Thymus (tissue), 14 donors: ENCODE measurements at places on chromosomes 4 and X.

GRCh38 chr4:110003401-110004187 lies 90.9 kb downstream of the EGF start:
- DNase-seq = no peak

DNA sequence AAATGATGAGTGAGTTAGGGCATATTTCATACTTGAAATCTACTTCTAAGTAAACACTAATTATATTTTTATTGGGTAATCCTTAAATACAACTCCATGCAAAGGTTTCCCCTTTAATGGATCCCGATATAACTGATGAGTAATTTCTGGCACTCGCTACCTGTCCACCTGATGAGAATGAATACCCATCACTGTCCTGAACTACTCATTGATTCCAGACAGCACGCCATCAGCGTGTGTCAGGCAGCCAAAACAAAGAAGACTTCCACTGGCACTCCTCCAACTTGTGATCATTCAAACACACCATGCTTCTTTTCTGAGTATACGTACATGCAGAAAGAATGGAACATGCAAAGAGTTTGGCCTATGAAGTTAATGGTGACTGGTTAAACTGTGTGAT lies 69.4 kb downstream of the HCCS start:
- no peak for DNase-seq

GRCh38 chrX:103310555-103311398 lies at the start of gene BEX2:
Gene BEX2 (minus strand): TSS chrX:103310990. CDS start chrX:103309976, 1,014 bp downstream.
- DNase-seq = peak; percentile 46

DNA sequence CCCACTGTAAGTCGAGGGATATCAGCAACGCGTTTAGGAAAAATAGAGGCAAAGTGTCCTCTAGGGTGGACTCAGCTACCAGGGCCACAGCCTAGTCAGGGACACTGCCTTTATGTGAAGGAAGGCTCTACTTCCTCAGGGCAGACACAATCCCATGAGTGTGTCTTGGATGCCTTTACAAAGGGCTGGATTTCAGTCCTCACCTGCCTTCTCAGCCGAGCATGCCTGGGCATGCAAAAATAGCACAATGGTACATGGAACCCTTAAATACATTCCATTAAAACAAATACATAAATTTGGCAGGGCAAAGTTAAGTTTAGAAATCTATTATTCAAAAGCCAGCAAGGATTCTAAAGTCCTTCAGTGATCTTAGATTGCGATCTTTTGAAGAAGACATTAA lies 51.1 kb downstream of the DMD start:
- DNase-seq = no peak

DNA sequence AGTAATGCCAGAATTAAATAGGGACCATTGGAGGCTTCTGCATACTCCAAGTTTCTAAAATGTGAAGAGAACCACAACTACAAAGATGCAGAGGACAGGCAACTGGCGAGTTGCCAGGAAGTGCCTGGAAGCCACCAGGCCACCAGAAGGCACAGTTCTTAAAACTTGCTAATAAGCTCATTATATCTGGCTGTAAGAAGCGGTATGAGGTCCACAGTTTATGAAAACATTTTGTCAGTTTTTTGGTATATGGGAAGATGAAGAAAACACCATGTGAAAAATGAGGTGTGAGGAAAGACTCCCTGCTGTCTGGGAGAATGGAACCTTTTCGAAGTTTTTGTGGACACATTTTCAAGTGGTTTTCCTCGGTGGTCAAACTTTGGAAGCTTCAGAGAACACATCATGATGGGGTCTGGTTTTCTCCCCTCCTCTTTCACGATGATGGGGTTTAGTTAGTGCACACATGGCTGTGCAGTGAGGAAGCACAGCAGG lies 202.7 kb downstream of the NR3C2 start:
- DNase-seq = no peak

DNA sequence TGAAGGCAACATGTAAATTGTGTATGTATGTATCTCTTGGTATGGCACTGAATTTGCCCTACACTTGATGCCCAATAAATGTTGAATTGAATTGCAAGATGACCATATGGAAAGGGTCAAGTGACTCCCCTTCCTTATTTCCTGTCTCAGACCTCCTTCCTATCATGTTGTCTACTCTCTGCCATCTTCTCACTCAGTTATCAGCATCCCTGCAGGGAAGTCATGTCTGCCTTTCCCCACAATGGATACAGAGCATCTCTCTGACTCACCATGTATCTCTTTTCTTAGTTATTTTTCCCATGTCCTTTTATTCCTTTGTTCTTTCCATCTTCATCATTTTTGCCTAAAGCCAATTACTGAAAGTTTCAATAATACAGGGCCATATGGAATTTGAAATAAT lies 22.5 kb downstream of the BMX start:
- DNase-seq = no peak

DNA sequence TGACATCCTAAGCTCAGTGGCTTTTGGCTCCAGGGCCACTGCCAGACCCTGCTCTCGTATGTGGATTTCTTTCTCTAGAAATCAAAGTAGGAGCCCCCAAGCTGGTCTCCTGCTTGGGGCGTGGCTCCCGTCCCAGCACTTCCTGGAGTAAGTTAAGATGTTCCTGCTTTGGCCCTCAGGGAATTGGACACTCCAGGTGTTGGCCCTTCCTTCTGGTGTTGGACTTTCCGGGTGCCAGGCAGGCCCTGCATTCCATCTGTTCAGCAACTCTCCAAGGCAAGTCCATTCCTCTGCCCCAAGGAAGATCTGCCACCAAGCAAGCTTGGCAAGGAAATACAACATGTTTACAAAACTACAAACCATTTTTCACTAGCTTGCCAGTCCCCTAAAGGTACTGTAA lies 22.1 kb upstream of the GPC4 start:
- no peak for DNase-seq

DNA sequence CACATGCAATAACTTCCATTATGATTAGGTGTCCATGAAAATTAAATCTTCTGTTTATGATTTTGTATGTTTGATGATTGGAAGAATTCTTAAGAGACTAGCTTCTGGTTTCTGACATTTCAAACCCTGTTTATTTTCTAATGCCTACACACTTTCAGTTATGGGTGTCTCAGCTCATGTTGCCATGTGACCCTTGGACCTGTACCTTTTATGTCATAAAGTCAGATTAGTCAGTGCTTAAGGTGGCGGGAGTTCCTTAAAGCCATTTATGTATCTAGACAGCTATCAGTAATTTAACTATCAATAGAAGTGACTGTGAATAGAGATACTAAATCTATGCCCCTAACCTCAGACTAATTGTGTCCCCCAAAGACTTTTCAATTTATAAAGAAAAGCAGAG lies 155.6 kb downstream of the GBA3 start:
- DNase-seq = no peak

DNA sequence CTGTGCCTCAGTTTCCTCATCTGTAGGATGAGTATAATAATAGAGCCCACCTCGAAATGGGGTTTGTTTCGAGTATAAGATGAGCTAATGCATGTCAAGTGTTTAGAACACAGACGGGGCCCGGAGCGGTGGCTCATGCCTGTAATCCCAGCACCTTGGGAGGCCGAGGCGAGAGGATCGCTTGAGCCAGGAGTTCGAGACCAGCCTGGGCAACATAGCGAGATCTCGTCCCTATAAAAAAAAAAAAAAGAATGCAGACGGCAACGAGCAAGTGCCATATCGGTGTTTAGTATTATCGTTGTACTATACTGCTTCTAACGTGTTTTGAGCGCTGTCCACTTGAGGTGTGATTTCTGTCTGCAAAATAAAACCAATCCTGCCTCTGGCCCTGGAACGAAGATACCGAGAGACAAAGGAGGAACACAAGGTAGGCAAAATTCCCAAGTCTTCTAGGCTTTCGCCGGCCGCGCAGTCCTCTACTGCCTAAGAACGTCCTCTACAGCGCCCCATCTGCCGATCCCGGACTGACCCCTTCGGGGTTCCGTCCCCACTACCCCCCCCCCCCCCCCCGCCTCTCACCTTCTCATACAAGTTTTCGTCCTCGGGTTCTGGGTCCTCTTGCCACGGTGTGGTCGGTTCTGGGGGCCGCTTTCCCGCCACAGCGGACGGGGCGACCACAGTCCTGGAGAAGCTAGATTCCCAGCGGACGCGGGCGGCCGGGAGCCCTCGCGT lies 442 bp downstream of the NDUFB11 start:
- DNase-seq = peak; percentile 30

DNA sequence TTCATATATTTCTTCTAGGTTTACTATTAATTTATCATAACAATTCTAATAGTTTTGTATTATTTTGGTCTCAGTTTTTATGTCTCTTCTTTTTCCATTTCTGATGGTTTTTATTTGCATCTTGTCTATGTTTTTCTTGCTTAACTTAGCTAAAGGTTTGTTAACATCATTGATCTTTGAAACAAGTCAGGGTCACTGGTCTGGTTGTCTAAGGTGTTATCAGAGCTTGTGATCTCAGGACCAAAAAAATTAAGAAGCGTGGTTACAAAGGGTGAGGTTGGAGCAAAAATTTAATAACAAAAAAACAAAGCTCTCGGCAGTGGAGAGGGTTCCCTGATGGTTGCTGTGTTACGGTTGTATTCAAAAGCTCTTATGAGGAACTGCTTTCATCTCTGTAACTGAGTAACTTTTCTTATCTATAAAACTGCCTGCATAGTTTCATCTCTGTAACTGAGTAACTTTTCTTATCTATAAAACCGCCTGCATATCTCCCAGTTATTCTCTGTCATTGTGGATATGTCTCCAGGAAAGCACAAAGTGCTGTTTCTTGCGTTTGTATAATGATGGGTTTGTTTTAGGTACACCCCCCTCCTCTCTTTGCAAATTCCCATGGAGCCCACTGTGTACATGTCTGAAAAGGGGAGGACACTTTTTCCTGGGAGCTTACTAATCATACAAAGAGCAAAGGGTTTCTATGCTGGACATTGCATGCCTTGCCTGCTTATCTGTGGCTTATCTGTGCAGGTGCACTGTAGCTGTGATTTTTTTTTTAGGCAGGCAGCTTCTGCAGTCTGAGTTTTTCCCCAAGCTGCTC lies 62.4 kb upstream of the UGT2B15 start:
- no peak for DNase-seq

- DNase-seq = no peak
Observed at GRCh38 chrX:41045960-41046567, 39.2 kb upstream of the USP9X start.

DNA sequence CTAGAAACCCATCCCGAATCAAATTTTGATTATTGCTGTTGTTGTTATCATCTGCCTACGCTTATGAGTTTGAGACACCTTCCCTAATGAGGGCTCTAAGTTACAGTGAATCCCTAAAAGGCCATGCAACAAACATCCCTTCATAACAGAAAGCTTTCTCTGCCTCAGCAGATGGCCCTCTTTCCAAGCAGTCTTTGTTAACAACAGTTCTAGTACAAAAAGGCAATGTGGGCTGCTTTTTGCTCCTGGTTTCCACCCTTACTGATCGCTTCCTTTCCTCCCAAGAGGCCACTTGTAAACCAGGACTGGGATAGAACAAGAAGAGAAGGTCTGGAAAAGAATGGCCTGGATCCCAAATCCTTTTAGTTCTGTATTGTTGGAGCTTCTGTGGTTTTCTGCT lies 24.2 kb downstream of the GPC4 start:
- DNase-seq = no peak

DNA sequence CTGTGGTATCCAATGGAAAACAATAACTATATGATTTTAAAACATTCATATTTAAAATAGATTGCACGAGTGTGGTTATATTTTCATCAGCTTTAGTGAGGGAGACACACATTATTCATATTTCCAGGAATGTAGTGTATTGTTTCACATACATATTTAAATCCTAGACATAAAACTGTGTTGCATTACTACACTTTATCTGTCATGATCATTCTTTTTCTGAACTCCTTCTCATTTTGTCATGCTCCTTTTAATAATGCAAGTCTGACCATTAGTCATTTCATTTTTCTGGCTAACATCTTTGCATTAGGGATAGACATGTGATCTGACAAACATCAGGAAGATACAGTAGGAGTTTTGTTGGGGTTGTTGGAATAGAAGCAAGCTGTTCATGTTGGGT lies 1382.7 kb downstream of the PCDH7 start:
- no peak for DNase-seq

GRCh38 chrX:20666331-20666730 lies 399.6 kb upstream of the RPS6KA3 start:
- no peak for DNase-seq

DNA sequence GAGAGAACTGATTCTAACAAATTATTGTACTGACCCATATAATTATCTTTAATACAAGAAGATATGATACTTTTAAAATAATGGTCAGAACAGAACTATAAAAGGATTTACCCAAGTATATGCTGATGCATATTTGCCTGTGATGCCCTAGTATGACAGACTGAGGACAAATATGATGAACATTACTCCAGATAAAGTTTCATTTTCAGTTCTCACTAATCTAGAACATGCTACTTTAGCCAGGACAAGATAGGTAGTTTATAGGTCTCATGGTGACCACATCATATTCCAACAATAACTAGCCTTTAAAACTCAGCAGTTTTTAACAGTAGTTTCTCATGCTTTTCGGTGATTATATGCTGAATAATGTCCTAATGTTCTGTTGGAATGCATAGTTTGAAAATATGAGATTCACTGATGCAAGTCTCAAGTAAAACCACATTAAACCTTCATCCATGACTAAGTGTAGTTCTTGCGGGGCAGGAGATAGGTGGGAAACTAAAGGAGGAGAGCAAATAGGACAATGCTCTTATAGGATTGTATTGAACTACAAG lies 295.2 kb upstream of the AGA start:
- no peak for DNase-seq

DNA sequence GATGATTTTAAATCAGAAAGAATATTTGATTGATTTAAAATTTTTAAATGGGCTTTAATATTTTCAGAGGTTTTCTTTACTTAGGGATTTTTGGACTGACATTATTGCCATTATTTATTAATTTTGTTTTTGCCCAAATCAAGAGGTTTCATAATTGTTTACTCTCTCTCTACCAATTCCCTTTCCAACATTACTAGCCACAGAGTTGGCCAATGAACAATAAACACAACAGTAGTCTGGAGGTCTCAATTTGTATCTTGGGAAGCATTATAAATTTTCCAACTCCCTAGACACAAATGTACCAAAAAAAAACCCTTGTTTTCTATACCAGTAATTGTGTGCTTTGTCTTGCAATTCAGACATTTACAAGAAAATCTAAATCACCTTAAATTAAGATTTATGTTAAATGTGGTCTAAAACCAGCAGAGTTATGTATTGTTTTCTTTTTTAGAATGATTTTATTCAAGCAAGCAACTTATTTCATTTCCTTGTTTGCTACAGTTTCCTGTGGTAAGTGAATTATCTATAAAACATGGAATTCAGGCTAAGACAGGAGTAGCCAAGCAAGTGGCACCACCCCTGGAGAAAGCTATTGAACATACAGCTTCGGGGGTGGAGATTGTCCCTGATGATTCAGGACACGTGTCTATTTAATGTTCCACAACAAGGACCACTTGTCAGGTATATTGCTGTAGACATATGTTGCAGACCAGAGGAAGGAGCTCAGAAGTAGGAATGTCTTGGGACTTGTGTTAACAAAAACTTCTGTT lies 622 bp downstream of the KLKB1 start:
- no peak for DNase-seq

GRCh38 chr4:61727286-61727685 lies 527.2 kb downstream of the ADGRL3 start:
- DNase-seq = no peak

DNA sequence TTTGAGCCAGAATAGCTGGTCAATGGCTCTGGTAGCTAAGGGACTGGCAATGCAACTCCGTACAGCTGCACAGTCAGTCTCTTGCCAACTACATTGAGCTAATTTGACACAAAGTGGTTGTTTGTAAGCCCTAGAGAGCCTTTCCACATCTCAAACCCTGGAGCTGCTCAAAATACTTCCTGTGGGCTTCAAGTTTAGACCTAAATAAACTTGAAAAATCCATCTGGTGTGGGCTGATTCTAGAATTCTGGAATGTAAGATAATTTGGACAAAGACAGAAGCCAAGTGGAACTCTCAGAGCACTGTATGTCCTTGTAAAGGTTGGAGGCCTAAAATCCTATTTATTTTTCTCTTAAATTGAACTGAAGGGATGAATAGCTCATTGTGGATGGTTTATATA lies 380.8 kb downstream of the SPRY1 start:
- no peak for DNase-seq
